Cortex of kidney (tissue), 1 donor: ENCODE measurements at places on chromosomes 16 and 17.

DNA sequence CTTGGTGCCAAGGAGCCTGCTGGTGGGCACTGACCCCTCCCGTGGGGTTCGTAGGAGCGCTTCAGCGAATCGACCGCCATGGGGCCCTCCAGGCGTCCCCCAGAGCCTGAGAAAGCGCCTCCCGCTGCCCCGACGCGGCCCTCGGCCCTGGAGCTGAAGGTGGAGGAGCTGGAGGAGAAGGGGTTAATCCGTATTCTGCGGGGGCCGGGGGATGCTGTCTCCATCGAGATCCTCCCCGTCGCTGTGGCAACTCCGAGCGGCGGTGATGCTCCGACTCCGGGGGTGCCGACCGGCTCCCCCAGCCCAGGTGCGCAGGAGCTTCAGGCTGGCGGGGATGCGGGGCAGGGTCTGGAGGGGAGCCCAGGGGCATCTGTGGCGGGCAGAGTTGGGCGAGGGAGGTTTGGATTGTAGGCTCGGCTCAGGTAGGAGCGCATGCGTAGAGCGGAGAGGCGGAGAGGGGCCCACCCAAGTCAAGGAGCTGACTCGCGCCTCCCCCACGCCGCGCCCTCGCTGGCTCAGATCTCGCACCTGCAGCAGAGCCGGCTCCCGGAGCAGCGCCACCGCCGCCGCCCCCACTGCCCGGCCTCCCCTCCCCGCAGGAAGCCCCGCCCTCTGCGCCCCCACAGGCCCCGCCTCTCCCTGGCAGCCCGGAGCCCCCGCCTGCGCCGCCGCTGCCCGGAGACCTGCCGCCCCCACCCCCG is 19.8 kb downstream of the FMNL1 start:
- DNase-seq, result no peak

GRCh38 chr16:78812582-78812981 is 713.1 kb downstream of the WWOX start:
- no peak for DNase-seq

GRCh38 chr16:25636662-25637061 is 55.1 kb upstream of the HS3ST4 start:
- DNase-seq, result no peak

GRCh38 chr16:89466920-89467319 is 23.4 kb downstream of the ANKRD11 start:
- DNase-seq, result no peak

- DNase-seq, result no peak
These were observed 726 bp upstream of the C1QTNF1 start for GRCh38 chr17:79023180-79023705.

DNA sequence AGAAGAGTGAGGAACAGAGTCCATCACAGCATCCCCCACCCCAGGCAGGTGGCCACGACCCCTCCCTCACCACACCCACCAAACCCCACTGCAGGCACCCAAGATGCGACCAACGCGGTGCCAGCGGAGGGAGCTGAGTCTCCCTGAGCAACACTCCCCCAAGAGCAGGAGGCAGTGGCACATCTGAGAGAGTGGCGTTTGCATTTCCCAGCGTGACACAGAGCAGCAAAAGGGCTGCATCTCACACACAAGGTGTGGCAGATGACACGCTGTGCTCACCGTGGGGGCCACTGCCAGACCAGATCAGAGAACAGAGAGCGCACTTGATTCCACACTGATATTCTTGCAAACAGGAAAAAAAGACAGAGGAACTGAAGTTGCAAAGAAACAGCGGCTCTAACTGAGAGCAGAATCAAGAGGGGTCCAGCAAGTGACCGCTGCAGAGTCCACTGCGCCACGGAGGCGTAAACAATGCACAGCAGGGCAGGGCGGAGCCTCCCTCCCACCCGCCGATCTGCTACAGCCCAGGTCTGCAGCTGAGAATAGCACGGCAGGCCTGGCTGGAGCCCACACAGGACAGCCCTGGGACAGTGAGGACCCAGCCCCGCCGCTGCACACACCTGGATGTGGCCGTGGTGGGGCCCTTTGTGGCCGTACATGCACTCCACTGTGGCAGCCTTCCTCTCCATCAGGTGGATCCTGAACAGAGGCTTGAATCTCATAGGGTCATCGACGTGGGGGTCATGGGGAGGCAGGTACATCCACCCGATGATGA is 26.0 kb upstream of the C16orf95 start:
- DNase-seq, result no peak

DNA sequence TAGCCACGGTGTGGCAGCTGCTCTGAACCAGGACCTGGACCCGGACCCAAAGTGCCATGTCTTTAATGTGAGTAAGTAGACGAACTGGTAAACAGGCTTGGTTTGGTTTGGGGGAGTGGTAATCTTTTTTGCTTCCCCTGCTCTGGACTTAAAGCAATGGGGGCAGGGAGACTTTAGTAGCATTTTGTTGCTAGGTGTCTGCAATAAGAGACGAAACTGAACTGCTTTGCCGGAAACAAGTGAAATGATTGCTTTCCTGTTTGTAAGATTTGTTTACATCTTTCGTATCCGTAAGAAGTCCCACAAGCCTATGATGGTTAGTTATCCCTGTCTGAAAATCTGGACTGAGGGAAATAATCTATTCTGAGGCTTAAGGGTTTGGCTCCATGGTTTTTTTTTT is 21.5 kb downstream of the PRCD start:
- DNase-seq, result no peak

- no peak for DNase-seq
These were observed 10.3 kb downstream of the MRC2 start for GRCh38 chr17:62637809-62638208.

DNA sequence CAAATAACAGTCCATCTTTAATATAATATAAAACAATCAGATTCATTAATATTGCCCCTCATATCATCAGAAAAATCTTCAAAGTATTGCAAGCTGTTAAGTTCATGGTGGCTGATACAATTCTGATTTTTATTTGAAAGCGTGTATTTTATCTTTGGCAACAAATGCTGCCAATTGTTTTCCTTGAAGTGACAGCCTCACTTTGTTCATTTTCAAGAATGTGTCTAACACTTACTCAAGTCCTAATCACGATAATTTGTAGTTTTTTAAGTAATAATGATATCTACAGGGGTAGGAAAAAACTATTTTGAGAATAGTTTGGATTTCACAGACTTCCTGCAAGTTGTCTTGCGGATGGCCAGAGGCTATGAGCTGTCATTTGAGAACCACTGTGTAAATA is 75.8 kb downstream of the HS3ST3B1 start:
- no peak for DNase-seq

DNA sequence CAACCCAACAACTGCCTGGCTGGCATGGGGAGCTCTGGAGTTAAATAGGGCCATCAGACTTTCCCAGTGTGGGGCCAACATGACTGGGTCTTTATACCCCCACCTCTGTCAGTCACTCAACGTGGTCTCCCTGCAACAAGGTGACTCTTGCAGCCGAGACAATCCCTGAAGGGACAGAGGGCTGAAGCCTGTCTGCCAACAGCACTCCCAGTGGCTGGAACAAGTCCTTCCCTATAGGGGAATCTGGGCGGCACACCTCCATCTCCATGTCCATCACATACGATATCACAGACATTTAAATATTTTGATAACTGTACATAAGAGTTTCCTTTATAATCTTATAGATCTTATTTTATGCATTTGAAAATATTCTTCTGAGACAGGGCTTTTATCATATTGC is 4.8 kb upstream of the MAPT start:
- no peak for DNase-seq

- DNase-seq, result no peak
These were observed 71.4 kb upstream of the ARL4D start for GRCh38 chr17:43327421-43327820.

GRCh38 chr17:4358154-4358553 is 8.3 kb downstream of the UBE2G1 start:
- no peak for DNase-seq

DNA sequence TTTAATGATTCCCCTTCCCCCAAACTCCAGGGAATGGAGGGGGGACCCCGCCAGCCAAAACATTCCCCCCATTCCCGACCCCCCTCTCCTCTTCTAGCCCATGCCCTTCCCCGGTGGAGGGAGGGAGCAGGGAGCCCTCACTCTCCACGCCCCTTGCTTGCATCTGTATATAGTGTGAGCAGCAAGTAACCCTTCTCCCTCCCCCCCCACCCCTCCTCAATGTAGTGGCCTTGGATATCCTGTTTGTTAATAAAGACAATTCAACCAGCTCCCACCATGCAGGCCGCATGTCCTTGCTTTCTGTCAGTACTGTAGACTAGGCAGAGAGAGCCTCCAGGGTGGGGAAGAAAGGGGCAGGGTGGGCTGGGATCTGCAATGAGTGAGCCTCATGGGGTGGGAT is 1.6 kb upstream of the C17orf107 start:
- no peak for DNase-seq

DNA sequence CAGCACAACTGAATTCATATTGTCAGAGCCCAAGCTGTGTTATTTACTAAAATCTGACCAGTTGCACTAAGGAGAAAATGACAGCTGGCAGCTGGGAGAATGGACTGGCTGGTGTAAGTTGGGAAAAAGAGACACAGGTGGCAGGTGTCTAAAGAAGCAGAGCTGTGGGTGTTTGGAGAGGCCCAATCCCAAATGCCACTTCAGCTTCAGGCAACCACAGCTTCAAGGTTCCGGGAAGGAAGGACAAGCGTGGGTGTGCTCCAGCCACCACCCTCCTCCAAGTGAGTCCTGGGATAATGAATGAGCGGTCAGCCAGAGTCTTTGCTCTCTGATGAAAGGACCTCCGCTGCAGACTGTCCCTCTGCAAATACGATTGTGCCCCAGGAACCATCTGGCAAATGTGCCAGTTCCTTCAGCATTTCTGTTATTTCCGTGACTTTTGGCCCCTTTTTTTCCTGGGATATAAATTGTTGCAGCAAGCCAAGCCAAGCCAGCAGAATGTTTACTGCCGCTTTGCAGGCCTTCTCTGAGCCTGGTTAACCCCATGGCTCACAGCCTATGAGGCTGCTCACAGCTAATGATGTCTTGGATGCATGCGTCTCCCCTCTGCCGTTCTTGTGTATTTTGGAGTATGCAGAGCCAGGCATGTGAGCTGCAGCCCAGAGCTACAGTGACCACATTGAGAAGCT is 9.5 kb upstream of the RHBDL3 start:
- DNase-seq, result no peak

DNA sequence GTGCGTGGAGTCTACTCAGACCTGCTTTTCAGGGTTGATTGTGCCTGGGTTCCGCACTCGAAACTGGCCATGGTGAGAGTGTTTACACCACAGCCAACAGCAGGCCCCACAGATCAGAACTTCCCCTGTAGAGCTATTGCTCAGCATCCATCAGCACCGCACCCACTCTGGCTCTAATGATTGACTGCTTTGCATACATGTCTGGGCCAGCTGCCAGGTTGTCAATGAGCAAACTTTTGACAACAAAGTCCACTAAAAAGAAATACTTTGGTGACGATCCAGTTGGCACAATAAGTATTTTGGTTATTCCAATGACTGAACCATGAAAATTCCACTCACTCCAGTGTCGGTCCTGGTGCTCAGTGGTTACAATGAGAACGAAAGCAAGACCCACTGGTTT is 190.7 kb downstream of the FOXL1 start:
- DNase-seq, result no peak

DNA sequence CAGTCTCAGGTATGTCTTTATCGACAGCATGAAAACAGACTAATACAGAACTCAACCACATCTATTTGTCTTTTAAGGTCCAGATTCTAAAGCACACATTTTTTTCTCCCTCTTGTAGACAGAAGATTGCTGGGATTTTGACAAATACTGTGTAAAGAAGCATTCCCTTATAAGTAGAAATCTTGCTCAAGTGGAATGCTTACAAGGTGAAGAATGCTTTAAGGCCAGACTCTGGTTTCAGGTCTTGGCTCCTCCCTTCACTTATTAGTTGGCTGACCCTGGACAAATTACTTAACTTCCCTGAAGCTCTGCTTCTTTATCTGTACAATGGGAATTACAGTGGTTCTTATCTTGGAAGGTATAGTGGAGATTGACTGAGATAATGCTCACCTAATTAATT is 242.3 kb upstream of the IRX5 start:
- no peak for DNase-seq

DNA sequence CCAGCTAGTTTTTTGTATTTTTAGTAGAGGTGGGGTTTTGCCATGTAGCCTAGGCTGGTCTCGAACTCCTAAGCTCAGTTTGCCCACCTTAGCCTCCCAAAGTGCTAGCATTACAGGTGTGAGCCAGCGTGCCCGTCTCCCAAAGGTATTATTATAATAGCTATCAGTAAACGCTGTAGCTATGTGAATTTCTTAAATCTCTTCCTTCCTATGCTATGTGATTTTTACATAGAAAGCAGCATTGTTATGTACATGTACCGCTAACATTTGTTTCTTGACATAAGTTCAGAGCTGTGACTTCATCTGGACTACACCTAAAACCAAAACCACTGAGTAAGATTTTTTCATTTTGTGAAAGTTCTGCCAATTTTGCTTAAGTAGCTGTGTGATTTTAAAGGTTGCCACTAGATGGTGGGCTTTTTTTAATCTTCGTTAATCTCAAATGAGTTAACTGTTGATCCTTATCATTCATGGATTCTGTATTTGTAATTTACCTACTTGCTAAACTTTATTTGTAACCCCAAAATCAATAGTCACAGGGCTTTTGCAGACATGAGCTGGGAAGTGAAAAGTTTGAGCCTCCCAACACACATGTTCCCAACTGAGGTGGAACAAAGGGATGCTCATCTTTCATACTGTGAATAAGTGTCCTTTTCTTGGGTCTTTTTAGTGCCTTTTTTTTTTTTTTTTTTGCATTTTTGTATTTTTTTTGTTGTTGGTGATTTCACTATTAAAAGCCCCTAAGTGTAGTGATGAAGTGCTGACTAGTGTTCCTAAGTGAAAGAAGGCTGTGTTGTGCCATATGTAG is 21.9 kb downstream of the PRKAR1A start:
- DNase-seq, result no peak

GRCh38 chr16:72409423-72409822 is 237.5 kb upstream of the PMFBP1 start:
- no peak for DNase-seq

GRCh38 chr17:21171309-21171922 is 42.5 kb downstream of the TMEM11 start:
- DNase-seq, result no peak

GRCh38 chr16:67383284-67383683 is 10.0 kb downstream of the TPPP3 start:
- DNase-seq, result no peak
